ENCODE measurements at places on chromosomes 12 and 14.

- DNase-seq, result no peak
Measured at GRCh38 chr12:18824287-18824686, 86.4 kb downstream of the CAPZA3 start.

GRCh38 chr14:29355331-29355730 lies 572.3 kb downstream of the PRKD1 start:
- no peak for DNase-seq

- no peak for DNase-seq
Measured at GRCh38 chr12:124126950-124127655, 154.1 kb downstream of the ZNF664 start.

DNA sequence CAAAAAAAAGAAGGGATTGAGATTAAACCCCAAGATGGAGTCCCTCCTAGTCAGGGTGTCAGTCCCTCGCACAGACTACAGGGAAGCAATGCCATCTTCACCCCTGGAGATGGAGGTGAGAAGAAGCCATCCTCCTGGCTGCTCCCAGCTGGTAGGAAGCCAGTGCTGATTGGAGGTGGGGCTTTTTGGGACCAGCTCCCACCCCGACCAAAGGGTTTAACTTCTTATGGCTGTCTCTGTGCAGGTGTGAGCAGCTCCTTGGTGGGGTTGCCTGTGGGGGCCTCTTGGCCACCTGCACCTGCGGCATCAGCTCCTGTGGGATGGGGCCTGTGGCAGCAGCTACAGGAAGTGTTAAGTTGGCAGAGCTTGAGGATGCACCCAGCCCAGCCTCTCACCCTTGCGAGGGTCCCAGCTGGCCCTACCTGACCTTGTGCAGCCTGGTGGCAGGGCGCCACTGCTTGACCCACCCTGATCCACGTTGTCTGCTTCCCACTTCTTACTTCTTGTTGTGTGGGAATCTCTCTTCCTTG lies 3.8 kb upstream of the KRT86 start:
- no peak for DNase-seq

GRCh38 chr14:99658218-99658845 lies 13.4 kb downstream of the HHIPL1 start:
- DNase-seq, result no peak

DNA sequence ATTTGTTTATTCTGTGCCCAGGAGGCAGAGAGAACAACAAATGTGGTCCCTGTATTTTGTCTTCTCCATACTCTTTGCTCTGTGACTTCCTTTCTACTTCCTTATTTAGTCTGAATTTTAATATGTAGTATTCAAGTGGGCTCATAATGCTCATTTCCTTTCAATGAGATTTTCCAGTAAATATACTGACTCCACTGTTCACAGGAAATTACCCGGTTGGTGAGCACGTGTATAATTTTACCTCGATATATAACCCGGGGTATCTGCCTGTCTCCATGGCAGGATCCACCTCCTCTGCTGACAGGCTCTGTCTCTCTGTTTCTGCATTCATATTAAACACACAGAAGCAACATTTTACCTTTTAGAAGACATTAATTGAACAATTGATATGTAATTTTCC lies 166.0 kb downstream of the SLC38A4 start:
- DNase-seq, result no peak

DNA sequence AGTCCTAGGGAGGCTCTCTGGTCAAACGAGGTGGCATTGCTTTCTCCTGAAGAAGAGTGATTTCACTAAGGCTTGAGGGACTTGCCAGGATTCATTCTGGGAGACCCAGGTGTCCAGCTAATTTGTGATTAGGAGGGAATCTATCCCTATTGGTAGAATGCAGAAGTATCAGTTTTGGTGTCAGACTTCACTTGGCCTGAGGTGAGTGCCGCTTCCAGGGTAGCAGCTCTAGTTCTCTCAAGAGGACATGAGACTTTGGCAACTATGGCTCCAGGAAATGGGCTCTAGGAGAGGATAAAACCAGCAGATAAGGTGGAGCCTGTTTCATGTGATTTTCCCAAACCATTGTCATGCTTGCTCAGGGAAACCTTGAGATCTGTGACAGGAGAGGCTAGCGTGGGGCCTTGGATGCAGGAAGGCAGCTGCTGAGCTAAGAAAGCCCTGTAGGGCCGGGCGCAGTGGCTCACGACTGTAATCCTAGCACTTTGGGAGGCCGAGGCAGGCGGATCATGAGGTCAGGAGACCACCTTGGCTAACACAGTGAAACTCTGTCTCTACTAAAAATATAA lies 11.6 kb upstream of the TMEM117 start:
- DNase-seq, result no peak

DNA sequence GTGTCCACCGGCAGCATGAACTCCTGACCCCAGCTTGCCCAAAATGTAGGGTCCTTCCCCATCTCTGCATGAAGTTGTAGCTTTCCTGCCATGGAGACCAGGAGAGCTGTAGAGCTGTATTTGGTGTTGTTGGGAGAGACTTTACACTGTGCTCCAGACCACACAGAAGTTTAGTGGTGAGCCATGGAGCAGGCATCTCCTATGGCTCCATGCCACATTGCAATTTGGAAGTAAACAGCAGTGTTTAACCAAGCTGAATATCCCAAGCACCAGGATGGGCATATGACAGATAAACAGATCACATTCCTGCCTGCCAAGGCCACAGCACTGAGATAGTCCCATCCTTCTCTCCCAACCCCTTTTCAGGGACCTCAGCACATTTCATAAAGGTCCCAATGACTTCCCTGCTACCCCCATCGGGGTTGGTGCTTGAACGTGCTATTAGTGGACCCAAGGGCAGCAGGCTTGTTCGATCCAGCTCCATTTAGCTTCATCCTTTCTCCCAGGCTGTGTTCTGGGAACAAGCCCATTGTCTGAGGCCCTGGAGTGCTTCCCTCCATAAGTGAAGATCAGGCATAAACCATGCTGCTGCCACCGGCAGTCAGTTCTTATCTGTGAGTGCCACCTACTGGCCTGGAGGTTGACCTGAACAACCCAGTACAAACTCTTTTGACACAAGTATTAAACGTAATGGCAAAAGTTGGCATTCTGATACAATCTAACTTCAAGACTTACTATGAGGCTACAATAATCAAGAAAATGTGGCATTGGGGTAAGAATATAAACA lies 172.3 kb upstream of the ATXN7L3B start:
- DNase-seq, result peak; percentile 45

DNA sequence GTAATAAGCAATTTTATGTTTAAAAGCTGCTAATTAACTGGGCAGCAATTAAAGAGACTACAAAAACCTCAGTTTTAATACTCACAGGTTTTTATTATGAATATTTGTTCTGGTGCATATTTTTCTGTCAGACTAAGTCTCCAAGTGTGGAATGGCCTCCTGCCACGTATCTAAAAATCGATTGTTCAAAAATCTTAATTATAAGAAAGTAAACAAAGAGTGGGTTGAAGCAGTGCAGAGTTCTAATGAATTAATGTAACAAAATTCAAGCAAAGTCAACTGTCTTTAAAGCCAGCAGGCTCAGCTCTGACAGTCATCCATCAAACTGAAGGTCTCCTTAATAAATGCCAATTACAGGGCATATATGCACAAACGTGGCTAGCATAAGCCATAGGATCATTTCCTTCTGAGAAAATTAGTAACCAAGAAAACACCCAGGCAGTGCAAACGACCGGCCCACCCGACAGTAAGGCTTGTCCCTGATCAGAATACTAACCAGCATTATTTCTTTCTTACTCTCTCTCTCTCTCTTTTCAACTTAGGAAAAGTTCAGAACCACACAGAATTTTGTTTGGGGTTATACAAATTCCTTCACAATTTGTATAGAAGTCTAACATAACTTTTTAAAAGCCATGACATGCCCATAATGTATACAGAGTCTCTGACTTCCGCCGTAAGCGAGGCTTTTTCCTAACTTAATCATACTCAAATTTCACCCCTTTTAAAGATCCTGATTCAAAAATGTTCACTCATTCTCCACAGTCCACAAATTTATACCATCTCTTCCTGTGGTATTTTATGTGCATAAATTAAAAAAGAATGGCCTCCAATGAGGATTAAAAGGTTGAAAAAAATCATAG lies 83.8 kb downstream of the SLC25A21 start:
- DNase-seq, result no peak

DNA sequence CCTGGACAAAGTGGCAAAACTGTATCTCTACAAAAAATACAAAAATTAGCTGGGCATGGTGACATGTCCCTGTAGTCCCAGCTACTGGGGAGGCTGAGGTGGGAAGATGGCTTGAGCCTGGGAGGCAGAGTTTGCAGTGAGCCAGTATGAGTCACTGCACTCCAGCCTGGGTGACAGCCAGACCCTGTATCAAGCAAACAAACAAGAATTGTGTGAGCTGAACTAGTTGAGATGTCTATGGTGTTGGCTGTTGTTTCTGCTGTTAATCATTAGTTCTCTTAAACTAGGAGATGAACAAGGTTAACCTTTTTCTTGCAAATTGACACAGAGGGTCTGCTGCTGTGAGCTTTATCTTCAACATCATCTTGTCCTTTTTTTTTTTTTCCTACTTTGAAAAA lies 23.6 kb downstream of the RASSF3 start:
- no peak for DNase-seq

GRCh38 chr14:101255765-101256125 lies 305.6 kb upstream of the DIO3 start:
- DNase-seq, result no peak

GRCh38 chr12:128534906-128535305 lies 267.9 kb downstream of the TMEM132C start:
- DNase-seq, result peak; percentile 5

DNA sequence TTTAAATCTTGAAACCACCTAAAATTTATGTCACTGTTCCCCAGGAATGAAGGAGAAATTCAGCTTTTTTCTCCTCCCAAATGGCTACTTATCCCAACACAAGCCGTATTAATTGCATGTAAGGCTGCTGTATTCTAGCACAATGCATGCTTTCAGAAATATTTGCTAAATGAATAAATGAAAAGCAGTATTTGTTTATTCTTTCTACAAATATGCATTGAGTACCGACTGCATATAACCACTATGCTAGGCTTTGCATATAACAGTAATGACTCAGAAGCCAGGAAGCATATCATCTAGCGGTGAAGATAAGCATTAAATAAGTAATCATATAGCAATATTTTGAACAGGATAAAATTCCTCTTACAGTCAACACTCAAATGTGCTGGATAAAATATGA lies 5.7 kb upstream of the LRR1 start:
- DNase-seq, result no peak

- no peak for DNase-seq
Measured at GRCh38 chr12:119089380-119090013, 89.2 kb upstream of the HSPB8 start.

DNA sequence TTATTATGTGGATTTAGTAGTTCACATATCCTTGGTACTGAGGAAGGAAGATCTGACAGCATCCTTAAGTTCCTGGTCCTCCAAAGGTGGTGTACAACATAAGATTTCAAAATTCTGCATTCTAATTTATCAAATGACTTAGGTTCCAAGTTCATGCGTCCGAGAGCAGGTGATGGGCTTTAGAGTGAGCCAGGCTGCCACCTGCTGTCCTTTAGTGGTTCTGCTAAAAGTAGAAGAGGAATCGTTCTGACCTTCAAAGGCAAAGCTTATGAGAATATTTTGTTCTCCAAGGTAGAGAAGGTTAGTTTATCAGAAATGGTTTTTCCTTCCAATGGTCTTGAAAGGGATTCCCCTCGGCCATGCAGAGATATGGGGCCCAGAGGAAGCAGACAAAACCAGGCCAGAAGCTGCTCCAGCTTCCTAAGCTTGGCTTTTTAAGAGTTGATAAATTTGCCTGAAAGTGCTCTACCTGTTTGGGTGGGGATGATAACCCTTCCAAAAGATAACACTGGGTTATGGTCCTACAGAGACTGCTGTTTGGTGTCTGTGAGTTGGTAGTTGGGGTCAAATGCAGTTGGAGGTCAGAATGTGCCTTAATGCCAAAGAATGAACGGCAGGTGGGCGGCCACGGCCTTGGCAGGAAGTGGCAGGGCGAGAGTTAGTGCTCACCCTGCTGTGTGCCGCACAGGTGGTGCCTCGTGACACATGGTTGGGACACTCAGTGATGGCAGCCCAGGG lies 29.1 kb upstream of the LRTM2 start:
- DNase-seq, result peak; percentile 69

DNA sequence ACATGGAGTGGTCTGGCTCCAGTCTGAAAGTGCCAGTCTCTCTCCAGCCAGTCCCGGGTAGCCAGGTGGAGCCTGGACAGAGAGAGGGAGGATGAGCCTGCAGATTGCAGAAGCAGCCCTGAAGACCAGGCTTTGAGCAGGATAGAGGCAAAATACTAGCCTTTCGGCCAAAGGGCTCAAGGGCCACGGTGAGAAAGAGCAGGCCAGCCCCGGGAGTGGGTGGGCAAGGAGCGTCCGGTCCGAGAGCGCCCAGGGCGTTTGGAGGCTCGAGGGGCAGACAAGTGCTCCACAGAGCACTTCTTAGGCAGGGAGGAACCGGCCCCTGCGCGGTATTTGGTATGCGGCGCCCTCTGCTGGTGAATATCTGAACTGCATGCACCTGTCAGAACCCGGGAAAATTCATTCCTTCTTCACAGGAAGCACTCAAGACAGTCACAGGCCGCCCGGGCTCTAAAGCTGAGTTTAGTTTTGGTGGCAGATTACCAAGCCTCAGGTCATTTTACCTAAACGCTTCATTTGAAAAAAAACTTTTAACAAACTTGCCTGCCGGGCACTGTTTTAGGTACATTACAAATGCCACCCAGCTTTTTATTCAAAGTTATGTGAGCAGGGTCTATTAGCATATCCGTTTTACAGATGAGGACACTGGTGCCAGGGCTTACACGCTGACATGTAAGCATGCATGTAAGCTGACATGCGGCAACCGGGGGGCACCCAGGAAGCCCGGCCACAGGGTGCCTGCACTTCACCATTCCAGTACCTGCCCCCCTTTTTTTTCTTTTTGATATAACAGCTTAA lies 21.0 kb upstream of the PSMC1 start:
- DNase-seq, result peak; percentile 62

DNA sequence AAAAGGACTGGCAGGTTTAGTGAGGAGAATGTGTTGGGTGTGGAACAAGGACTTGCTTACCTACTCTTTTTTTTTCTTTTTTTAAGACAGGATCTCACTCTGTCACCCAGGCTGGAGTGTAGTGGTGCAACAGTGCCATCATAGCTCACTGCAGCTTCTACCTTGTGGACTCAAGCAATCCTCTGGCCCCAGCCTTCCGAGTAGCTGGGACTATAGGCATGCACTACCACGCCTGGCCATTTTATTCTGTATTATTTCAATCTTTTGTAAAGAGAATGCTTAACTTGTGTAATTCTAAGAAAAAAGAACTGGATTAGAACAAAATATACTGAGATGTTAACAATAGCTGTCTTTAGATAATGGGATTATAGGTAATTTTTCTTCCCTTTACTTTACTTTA lies 1.9 kb upstream of the VRTN start:
- no peak for DNase-seq

GRCh38 chr12:54232790-54233189 lies 44.0 kb upstream of the SMUG1 start:
- no peak for DNase-seq

GRCh38 chr14:50345846-50346422 lies 33.8 kb downstream of the DMAC2L start:
- no peak for DNase-seq

DNA sequence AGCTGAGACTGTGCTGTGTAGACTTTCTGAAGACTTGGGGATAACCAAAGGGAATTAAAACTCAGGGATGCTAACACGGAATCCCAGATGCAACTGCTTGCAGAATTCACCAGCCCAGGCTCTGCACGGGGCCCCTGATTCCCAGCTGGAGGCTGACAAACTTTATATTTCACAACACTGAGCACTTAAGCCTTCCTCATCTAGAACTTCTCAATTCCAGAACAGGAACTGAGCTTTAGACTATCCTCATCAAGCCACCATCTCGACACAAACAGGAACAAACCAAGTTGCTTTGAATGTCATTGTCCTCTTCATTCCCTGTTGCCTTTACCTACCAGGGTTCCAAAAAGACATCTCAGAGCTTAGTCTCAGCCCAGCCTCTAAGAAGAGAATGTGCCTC lies 22.2 kb downstream of the CCDC63 start:
- DNase-seq, result no peak

GRCh38 chr12:93788853-93789252 lies 111.7 kb downstream of the CRADD start:
- DNase-seq, result no peak
